ENCODE measurements at places on chromosomes 3 and 15.
A peak's percentile ranks its signal among the peaks of the same experiment; 100 is the strongest.

- DNase-seq, result no peak
Measured at GRCh38 chr3:100046986-100047385, 67.3 kb downstream of the FILIP1L start.

DNA sequence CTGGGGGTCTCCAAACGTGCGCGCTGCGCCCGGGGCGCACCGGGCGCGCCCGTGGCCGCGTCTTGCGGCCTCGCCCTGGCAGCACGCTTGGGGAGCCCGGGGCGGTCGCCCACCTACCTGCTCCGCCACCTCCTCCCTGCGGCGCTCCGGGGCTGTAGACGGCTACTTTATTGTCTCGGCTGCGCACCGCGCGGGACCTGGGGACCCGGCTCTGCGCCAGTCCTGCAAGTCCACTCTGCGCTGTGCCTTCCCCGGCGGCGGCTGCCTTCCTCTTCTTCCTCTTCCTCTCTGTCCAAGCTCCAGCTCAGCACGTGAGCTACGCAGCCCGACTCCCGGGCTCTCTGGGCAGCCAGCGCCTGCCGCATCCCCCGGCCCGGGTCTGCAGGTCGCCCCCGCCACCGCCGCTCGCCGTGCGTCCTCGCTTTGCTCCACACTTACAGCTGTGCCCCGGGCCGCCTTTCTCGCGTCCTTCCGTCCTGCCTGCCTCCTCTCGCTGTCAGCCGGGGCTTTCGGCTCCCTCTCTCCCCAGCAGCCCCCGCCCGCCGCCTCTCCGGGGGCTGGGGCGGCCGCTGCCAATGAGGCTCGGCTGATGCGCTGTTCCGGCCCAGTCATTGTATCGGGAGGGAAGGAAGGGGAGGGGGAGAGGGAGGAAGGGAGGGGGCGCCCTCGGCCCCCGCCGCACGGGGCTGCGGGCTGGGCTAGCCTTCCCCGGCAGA is 156.4 kb upstream of the FRMD4B start:
- DNase-seq, result no peak

GRCh38 chr3:159619341-159619885 is 369.2 kb upstream of the IL12A start:
- DNase-seq, result peak; percentile 61

- no peak for DNase-seq
Measured at GRCh38 chr3:62604751-62605351, 231.5 kb upstream of the FEZF2 start.

- no peak for DNase-seq
Measured at GRCh38 chr3:187352581-187353575, 15.3 kb upstream of the RTP4 start.

- no peak for DNase-seq
Measured at GRCh38 chr3:49616491-49616941, 57.6 kb upstream of the APEH start.

- no peak for DNase-seq
Measured at GRCh38 chr3:17387108-17387507, 355.3 kb downstream of the TBC1D5 start.

- no peak for DNase-seq
Measured at GRCh38 chr3:74080056-74080461, 455.3 kb upstream of the PDZRN3 start.

DNA sequence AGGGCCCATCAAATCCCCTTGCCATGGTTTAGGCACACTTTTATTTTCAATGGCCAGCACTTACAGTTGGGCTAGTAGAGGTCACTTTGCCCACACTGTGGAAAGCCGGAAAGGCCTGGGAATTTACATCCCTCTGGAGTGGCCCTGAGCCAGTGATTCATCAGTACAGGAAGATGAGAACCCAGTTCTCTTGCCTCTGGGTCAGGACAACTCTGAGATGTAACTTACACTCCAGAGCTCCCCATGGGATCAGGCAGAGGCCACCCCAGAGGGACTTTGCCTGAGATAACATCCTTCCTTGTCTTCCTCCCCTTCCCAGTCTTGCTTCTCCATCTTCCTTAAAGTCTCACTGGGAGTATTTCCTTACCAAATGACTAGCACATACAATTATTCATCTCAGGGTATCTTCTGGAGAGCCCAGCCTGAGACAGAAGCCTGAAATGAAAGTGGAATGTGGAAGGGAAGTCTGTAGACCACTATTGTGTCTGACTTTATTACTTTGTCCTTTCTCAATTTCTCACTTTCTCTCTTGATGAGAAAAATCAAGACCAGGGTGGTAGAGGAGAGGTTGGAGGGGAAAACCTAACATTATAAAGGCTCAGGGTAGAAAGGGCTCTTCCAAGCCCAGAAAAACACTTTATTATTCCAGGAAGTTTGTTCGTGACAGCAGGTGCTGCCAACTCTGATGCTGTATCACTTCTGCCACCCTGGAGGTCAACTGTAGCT is 220.8 kb downstream of the ZNF621 start:
- no peak for DNase-seq

- DNase-seq, result no peak
Measured at GRCh38 chr3:180680097-180680430, 775 bp upstream of the CCDC39 start.

DNA sequence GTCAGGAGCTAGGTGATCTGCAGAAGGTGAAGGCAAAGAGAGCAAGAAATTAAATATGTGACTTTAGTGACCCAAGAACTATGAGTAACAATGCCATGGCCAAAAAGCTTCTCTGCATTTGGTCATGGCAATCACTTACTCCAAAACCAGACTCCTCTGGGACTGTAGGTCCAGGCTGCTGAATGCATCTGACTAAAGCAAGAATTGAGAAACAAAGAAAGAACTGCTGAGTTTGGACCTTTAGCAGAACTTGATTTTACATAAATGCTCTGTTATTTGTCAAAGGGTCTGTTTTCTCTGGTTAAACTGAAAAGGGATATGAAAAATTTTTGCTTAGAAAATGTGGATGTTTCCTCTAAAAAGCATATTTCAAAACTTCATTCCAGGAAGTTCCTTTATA is 1102.2 kb downstream of the IGSF11 start:
- no peak for DNase-seq

GRCh38 chr15:31555022-31555421 is 228.4 kb downstream of the KLF13 start:
- DNase-seq, result no peak

DNA sequence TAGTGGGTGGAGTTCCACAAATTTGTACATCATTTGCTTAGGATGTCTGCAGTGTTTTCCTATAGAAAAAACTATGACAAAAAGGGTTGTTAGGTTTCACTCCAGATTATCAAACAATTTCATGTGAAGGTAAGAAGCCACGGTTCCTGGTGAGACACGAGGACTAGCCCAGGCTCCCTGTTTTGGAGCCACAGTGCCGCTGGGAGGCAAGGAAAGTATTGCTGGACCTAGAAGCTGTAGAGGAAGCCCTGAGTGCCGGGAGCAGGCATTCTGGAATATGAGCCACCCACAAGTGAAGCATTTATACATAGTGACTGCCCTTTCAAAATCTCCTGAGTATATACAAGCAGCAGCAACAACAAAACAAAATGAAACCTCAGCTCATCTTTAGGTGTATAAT is 142.0 kb downstream of the GABRB3 start:
- no peak for DNase-seq

DNA sequence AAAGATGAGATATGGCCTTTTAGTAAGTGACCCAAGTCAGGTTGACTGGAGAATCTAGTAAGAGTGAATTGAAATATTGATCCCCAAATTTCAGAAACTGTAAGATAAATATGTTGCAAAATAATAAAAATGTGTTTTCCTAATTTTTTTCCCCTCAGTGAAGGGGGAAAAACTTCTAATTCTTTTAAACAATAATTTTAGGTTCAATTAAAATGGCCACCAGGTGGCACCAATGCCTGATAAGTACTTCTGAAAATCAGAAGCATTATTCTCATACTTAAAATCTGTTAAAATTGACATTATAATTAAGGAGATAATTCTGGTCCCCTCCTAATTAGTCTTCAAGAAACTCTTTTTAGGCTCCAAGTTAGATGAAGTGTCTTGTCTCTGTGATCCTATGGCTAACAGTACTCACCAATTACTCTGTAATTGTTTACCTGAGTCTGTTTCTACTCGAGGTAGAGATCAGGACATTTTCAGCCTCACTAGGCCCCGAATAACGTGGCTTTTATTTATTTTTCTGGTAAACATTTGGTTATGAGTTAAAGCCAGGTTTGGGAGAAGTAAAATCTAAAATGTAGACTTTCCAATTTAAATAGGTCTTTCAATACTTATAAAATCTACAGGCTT is 52.6 kb downstream of the NMD3 start:
- DNase-seq, result no peak

DNA sequence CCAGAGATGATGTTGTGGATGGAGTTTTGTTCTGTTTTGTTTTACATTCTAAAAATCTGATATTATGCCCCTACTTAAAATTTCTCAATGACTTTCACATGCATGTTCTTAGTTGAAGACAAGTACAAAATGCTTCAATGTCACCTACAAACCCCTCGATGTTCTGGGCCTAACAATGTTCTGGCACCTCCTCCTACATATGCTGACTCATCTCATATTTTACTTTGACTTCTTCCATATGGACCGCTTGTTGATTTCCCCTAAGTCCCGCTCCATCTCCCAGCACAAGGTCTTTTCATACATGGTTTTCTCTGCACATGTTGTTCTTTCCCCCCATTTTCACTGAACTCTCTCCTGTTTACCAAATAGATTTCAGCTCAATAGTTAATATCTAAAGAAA is 441.4 kb downstream of the CNTN6 start:
- DNase-seq, result no peak

DNA sequence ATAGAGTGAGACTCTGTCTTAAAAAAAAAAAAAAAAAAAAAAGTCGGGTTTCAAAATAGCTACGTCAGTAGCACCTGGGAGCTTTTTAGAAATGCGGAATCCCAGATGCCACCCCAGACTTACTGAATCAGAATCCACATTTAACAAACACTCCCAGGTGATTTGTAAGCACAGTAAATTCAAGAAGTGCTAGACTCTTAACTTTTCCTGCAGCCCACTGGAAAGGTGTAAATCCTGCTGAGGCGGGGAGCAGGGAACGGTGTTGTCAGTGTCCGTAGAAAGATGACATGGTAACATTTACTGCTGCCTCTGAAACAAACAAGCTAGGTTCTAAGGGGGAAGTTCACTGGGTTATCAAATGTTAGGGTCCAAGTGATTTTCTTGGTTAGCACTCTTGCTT is 2.4 kb upstream of the AKAP13 start:
- no peak for DNase-seq

- DNase-seq, result no peak
Measured at GRCh38 chr15:22930782-22931484, 49.2 kb downstream of the CYFIP1 start.

GRCh38 chr15:76033438-76033837 is 21.2 kb upstream of the NRG4 start:
- DNase-seq, result no peak

GRCh38 chr3:8802256-8802655 is 32.8 kb upstream of the OXTR start:
- no peak for DNase-seq

DNA sequence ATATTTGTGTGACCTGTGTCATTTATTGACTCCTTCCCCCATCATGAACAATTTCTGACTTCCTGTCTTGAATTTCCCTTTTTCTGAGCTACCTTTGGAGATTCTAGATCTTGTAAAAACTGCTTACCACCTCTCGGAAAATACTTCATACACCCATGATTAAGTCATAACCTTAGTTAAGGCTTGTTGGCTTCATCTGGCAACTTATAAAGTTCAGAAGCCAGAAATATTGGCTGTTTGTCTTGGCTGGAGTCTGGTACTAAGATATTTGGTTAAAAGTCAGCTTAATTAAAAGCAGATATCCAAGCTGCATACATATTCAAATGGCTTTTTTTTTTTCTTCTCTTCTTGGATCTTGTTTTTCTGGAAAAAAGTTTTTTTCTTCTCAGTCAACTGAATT is 37.3 kb upstream of the B3GALNT1 start:
- no peak for DNase-seq

DNA sequence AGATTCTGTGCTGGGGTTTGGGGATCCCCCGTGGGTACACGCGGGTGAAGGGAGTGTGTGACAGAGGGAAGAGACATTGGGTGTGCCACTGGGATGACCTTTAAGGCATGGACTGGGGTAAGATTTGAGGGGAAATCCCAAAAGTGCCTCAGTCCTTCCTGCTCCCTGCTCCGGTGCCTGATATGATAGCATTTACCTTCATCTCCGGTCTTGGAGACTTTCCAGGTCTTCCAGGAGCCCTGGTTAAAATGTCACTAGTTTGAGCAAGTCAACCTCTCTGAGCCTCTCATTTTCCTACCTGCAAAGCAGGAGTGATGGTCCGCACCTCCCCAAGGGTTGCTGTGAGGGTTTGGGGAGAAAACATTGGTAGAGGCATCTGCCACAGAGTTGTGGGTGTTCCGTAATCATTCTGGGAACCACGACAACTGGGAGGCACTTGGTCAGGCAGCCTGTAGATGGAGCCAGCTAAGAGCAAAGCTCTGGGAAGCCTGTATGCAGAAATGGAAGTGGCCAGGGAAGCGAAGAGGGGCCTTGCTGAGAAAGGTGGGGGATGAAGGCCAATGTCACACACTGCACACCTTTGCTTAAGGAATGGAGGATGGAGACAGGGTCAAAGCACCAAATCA is 33.9 kb upstream of the KIF23 start:
- DNase-seq, result no peak

GRCh38 chr15:65300924-65301441 is 3.5 kb upstream of the RNU5B-1 start:
- DNase-seq, result no peak

DNA sequence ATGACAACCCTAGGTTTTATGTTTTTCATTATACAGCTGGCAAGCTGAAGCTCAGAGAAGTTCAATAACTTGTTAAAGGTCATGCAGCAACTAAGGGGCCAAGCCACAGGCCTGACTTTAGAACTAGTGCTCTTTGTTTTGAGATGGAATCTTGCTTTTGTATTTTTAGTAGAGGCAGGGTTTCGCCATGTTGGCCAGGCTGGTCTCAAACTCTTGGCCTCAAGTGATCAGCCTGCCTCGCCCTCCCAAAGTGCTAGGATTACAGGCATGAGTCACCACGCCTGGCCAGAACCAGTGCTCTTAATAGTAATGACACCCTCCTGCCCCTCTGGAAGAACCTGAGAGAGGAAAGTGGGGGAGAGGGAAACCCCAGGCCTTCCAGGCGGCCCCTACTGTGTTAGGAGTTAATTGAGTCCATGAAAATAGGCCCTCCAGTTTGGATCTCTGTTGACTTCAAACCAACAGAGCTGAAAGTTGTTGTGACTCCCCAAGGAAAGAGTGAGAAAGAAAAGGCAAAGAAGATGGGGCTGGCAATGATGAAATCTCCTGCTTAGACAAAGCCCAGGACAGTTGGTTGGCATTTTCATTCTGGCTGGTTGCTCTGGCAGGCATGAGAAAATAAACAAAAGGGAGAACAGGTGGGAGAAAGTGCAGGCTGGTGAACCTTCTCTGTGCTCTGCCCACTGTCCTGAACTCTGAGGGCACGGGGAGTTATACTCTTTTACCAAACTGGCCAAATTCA is 3.6 kb upstream of the PRRT3 start:
- no peak for DNase-seq

GRCh38 chr3:77871436-77871835 is 831.5 kb downstream of the ROBO2 start:
- DNase-seq, result no peak

All from PC-9 (cell line).